ENCODE measurements at places on chromosomes 16 and 17.
A peak's percentile ranks its signal among the peaks of the same experiment; 100 is the strongest.

GRCh38 chr17:47220531-47220999, 11.4 kb downstream of the MYL4 start:
- no peak for DNase-seq

GRCh38 chr17:27519550-27519949, 63.3 kb downstream of the KSR1 start:
- DNase-seq, result no peak

GRCh38 chr17:20063665-20064648, 54.8 kb downstream of the SPECC1 start:
- no peak for DNase-seq

GRCh38 chr16:66639091-66639885, 34.8 kb downstream of the CMTM3 start:
- DNase-seq, result no peak

- no peak for DNase-seq
Observed at GRCh38 chr17:74383141-74383540, 15.8 kb downstream of the GPR142 start.

- DNase-seq, result no peak
Observed at GRCh38 chr17:6497496-6498221, 53.4 kb downstream of the PIMREG start.

DNA sequence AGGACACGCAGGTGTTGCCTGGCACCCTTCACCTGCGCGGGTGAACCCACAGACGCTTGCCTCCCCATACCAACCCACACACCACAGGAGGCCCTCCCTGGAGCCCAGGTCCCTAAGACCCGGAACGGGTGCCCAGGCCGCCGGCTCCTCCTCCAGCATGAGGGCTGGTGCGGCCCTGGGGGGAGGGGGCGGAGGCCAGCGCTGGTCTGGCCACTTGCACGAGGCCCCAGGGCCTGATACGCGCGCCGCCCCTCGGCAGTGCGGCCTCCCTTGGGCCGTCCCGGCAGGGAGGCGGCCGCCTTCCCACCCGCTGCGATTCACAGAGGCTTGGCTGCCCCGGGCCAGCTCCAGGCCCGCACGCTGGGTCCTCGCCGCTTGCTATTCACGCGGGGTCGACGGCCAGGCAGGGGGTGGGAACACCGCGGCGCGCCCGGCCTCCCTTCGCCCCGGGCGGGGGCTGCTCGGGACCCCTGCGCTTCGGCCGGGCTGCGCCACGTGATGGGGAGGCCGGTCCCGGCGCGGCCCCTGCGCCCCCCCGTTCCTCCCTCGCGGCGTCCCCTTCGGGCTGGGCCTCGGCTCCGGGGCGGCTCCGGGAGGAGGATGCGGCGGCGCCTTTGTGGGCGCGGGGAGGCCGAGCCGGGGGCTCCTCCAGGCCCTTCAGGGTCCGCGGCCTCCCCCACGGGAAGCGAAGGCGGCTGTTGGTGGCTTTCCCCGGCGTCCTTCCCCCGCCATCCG, 685 bp downstream of the FASN start:
- peak; percentile 55 for DNase-seq

- DNase-seq, result no peak
Observed at GRCh38 chr17:45992175-45992574, 6.9 kb upstream of the STH start.

DNA sequence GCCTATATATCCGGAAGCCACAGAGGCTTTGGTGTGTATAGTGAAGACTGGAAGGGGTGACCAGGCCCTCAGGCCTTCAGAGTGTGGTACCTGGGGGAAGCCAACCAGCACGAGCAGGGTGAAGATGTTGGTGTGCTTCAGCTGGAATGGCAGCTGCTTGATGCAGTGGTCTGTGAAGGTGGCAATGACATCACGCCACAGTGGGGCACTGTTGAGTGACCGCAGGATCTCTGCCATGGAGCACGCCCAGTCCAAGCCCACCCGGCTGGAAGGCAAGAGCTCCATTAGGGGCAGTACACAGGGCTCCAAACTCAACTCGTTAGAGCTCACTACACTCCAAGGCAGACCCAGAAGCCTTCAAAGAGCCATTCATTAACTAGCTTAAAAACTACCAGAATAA, 68.5 kb upstream of the ATP2A3 start:
- DNase-seq, result no peak

DNA sequence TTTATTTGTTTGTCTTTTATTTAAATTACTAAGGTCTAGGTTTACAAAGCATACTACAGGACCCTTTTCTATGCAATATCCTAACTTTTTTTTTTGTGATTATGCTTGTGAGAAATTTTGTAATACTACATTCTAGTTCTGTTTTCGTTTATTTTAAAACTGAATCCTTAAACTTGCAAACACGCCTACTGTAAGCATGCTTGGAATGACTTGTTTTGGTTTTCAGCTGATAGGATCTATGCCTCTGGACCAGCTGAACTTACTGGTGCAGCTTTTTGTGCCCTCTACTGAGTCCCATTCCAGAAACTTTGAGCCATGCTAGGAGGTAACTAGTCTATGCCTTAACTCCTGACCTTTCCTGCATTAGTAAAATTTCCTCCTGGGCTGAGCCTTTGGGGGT, 6.0 kb downstream of the PDP2 start:
- DNase-seq, result no peak

- peak; percentile 59 for DNase-seq
Observed at GRCh38 chr16:30551781-30552180, 6.4 kb downstream of the ZNF764 start.

DNA sequence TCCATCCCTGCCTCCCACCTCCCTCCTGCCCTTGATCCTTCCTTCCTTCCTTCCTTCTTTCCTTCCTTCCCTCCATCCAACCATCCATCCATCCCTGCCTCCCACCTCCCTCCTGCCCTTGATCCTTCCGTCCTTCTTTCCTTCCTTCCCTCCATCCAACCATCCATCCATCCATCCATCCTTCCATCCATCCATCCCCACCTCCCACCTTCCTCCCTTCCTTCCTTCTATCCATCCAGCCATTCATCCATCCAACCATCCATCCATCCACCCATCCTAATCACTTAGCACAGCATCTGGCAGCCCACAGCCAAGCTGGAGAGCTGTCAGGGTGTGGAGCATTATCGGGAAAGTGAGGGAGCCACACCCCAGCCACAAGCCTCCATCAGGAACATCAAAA, 54.5 kb downstream of the TK2 start:
- no peak for DNase-seq

DNA sequence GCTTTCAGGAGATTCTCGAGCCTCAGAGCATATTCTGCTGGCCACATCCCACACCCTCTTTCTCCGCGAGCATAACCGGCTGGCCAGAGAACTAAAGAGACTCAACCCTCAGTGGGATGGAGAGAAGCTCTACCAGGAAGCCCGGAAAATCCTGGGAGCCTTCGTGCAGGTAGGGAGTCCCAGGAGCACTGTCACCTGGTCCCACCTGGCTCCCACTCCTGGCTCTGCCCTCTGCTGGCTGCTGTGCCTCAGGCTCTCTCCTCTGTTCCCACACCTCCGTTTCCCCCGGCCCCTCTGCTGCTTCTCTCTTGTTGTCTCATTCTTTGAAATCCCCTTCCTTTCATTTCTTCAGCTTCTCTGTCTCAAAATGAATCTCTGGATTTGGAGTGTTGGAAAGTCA, 16.4 kb downstream of the LPO start:
- no peak for DNase-seq

DNA sequence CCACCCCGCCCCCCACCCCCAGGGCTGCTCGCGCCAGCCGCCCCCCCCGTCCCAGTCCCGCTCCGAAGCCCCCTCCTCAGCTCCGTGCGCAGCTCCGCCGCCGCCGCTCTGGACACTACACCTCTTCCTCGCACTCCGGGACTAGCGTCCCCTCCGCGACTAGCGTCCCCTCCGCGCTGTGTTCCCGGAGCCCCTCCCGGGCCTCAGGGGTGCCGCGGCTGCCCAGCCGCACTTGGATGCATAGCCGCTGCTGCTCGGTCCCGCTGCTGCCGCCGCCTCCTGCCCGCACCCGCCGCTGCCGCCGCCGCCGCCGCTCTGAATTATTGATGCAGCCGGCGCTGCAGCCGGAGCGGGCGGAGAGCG, at the start of gene CBLN1:
Gene CBLN1, minus strand, starts transcription at position 359 of the 363 bp plus-strand sequence. CDS start 373 bp downstream, outside the sequence.
- no peak for DNase-seq

DNA sequence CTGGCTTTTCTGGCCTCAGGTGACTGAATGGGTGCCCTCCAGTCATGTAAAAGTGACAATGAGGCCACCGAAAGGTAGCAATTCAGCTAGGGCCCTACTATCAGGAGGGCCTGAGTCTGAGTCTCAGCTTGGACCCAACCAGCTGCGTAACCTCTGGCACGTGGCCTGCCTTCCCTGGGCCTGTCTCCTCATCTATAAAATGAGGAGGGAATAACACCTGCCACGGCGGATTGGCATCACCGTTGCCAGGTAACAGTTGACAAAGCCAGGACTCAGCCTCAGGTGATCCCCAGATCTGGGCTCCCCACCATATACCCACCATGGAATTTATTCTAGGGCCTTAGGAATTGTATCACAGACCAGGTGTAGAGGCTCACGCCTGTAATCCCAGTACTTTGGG, 217.1 kb downstream of the KATNIP start:
- DNase-seq, result no peak

- DNase-seq, result no peak
Observed at GRCh38 chr17:27384261-27384701, 72.0 kb upstream of the KSR1 start.

- DNase-seq, result no peak
Observed at GRCh38 chr16:81814751-81815428, 35.8 kb downstream of the PLCG2 start.

GRCh38 chr16:86952769-86953168, 364.4 kb downstream of the C16orf95 start:
- no peak for DNase-seq

DNA sequence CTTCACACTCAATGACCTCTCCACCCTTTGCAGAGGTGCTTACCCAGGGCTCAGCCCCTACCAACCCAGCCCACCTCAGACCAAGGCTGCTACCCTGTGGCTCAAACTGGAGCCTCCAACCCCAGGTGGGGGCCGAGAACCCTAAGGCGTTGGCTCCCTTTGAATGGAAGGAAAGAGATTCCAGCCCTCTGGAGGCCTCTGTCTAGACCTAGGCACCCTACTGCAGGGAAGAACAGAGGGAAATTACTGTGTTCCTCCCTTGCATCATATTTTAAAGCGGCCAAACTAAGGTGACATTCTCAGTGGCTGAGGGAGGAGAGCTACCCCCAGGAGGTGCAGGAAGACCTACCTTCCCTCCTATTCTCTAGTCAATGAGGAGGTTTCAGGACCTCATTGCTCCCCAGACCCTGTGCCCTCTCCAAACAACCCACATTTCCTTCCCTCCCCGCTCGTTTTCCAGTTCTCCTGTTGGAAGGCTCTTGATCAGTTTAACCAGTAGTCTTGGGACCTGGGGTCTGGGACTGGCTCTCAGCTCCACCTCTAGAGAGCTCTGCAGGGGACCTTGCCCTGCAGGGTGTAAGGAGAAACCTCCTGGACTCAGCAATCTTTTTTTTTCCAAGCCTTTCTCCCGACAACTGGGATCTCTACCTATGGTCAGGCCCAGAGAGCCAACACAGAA, 5.5 kb upstream of the HOXB8 start:
- DNase-seq, result no peak

DNA sequence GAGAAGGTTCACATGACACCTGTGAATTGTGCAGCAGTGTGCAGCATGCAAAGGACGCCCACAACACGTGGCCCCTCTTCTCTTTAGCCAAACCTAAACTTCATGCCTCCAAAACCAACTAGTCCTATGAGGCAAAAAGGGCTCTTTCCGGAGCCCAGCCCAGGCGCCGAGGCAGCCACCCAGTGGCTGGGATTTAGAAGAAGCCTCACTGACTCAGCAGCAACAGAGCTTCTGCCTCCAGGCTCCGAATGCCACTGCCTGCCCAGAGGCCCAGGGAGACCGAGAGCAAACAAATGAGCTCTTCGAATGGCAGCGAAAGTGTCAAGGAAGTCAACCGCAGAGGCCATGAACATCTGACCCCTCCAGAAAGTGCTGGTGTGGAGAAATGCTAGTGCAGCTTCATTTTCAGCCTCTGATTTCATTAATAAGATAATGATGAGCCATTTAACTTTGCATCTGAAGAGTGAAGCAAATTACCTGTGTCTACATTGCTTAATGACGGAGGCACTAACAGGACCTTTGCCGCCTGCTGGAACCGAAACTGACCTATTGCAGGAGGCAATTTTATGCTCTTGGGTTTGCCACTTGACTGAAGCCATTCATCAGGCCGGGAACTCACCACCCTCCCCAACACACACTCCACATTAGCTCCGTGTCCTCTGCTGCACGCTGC, 157.7 kb upstream of the RPL38 start:
- DNase-seq, result no peak

DNA sequence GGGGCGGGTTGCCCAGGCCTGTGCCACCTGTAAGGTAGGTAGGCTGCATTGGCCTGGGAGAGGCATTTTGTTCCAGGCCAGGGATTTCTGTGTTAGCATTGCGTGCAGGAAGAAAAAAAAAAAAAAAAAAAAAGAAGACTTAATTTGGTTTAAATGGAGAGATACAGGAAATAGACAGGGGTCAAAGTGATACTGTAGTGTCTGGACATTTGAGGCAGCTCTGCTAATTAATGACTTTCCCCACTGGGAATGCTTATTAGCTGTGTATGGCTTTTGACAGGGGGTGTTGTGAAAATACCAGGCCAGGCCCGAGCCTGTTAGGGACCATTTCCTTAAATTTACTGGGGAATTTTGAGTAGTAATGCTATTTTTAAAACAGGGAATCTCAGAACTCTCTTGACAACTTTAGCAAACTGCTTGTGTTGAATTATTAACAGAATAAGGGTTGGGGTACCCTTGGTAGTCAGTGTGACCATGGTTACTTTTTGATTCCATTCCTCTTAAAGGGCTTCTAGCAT, 1.0 kb downstream of the MAP2K4 start:
- DNase-seq, result no peak

- peak; percentile 91 for DNase-seq
Observed at GRCh38 chr17:58337600-58338453, 9.2 kb upstream of the TSPOAP1 start.

DNA sequence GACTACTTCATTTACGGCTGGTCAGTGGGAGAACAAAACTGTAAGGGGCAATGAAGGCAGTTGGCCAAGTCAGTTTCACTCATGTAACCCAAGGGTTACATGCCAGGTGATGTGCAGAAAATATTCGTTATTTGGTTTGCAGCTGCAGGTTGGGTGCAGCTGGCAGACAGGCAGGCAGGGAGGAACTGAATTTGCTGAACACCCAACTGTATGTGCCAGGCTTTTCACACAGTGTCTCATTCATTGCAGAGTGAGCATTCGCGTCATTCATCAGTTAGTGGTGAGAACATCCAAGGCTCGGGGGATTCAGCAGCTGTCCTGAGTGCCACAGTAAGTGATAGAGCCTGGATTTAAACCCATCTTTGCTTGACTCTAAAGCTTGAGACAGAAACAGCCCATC, 59.7 kb downstream of the ABCC6 start:
- DNase-seq, result no peak

Data from stimulated activated CD4-positive, alpha-beta T cell treated with anti-CD3 and anti-CD28 coated beads, Interleukin-12 subunit alpha, Interleukin-12 subunit beta, amount 100 ng/mL, for 4 hours (primary cell).